ENCODE measurements at places on chromosomes 5 and 9.

DNA sequence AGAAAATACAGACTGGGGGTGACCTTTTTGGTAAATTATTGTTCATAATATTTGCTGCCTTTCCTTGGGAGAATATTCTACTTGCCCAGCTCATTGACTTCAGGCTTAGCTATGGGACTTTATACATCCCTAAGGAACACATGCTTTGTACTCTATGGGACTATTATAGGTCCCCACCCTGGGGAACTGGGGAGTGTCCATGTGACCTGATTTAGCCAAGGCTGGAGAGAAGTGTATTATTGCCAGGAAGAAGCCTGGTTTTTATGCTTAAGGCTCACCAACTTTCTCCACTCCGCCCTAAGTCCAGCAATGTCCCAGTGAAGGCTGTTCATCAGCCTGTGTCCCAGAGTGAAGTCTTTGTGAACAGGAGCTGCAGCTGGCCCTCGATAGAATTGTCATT is 16.6 kb upstream of the DRD1 start:
- DNase-seq = no peak

GRCh38 chr5:63121471-63121870 is 542.9 kb downstream of the LRRC70 start:
- no peak for DNase-seq

DNA sequence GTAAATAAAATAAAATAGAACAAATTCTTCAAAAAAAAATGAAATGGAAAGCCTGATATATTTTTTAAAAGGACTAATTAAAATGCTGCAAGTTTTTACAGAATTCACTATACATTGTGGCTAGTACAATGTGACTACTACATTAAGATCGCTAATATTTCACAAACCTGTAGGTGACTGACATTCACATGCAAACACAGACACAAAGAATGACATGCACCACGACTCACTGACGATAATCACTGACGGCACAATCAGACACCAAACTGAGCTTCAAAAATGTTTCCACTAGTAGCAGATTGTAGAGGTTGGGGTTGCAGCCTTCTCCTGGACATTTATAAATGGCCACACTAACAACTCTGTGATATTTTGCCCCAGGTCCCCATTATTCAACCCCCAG is 637.7 kb upstream of the DMAC1 start:
- DNase-seq = no peak

- DNase-seq = no peak
Measured at GRCh38 chr9:14962193-14962882, 52.1 kb upstream of the FREM1 start.

GRCh38 chr9:112174222-112174964 is 704 bp downstream of the SUSD1 start:
- no peak for DNase-seq

DNA sequence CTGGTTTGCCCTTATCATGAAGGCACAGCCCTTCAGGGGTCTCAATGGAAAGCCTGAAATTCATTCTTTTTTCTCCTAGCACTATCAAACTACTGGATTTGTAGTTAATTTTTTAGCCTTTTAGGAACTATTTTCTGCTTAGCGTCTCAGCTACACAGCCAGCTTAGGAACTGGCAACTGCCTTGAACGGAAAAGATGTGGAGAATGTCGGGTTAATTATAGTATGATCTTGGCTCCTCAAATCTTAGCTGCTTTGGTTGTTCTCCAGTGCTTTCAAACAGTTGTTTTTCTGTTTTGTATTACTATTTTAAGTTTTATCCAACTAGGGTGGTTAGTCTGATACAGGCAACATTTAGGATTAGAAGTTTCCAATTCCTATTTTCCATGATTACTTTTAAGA is 44.1 kb downstream of the CCNH start:
- DNase-seq = no peak

GRCh38 chr9:134196911-134197310 is 32.5 kb upstream of the RNU6ATAC start:
- DNase-seq = peak; percentile 52

DNA sequence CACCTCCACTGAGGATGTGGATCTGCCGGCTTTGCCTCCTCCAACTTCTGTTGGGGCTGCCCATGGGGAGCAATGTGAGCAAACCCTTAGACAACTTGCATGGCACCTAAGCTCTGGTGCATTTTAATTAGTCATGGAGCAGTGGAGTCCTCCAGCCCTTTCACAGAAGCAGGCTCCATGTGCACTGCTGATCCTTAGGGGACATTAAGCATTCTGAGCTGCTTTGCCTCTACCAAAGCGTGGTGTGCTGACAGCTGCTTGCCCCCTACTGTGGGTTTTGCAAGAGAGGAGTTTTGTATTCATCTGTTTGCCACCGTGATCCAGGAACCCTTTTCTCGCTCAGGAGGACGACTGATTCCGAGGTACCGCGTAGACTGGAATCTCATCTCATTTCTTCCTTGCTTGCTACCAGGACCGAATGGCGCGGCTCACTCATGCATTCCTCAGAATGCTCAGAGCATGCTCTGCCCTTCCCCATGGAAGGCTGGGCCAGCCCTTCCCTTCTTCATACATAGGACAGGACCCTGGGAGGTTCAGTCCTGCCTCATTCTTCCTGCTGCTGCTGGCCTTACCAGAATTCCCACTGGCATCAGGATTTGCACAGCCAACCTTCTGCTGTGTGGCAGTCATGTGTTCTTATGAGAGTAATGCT is 432.5 kb downstream of the GADD45G start:
- no peak for DNase-seq

- no peak for DNase-seq
Measured at GRCh38 chr5:95087816-95088317, 197.0 kb downstream of the MCTP1 start.

GRCh38 chr5:143432658-143433239 is 29.3 kb upstream of the NR3C1 start:
- DNase-seq = no peak

GRCh38 chr5:163727028-163727427 is 221.6 kb downstream of the MAT2B start:
- no peak for DNase-seq

DNA sequence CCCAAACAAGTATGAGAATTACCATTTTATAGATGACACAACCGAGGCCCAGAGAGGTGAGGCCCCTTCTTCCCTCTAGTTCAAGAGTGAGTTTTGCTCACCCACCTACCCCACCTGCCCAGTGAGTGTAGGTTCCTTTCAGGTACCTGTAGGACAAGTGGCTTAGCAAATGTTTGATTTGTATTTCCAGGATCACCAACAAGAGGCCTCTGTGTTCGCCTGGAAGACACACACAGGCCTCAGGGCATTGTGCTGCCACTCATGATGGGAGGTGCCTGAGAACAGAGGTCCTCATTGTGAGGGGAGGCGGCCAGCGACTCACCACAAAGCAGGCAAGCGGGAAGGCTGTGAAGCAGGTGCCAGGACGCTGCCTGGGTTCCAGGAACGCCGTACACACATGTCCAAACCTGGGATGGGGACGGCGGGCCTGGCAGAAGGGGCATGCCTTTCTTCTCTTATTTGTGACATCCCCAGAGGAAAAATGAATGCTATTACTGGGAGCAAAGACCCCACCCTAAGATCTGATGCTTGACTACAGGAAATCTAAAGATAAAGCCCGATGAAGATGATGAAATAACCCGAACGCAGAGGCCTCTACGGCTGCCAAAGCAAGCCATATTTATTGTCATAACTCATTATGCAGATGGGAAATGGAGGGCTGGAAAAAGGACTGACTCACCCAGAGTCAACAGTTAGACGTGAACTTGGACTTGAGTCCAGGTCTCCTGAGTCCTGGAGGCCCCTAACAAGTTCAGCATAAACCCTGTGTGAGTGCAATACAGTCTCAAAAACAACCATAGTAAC is 60.2 kb upstream of the SLC25A51 start:
- DNase-seq = peak; percentile 89

All from chondrocyte (in vitro differentiated cells).